H9 (cell line): ENCODE measurements at places on chromosomes 6 and 20. TPM values are rescaled to one million over a fixed set of nuclear protein-coding genes. Genes with fewer than 3 reads are reported as not detected.

Gene CAGE1
- total RNA-seq: 0.28 TPM in 1 of 2 replicates, not detected in the other

DNA sequence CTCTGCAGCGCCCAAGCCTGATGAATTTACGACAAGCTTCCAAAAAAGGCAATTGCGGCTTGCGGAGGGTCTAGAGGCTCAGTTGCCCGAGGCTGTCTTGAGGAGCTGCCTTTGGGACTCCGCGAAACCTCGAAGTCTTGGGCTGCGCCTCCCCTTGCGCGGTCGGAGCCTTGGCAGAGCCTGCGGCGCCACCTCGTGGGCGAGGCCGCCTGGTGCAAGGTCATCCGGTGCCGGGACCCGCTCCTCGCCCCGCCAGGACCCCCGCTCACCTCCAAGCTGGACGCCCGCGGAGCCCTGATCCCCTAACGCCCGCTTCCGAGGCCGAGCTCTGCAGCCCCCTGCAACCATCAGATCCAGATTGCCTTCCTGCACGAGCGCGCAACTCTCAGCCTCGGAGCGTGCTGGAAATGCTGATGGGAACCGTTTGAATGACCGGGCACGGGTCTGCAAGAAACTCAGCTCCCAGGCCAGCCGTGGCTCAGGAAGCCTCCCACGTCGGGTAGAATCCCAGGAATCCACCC lies 14.9 kb upstream of the FAM210B start:
- DNase-seq: peak; percentile 86

Gene BPIFB1
- total RNA-seq: not detected in 2 replicates

DNA sequence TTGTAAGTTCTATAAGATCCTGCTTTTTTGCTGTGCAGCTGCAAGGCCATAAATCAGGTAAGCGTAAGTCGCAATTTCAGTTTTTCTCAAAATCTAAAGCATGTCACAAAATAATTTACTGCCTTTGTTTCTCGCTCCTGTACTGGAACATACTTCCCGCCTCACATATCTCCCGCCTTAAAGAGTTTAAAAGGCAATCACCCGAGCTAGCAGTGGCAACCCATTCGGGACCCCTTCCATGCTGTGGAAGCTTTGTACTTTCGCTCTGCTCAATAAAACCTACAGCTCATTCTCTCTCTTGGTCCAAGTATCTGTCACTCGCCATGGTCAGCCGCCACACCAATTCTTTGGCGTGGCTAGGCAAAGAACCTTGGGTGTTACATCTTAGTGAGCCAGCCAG lies 34.0 kb downstream of the CEP85L start:
- no peak for DNase-seq

Gene HLA-DRB1
- 24.7 and 25.9 TPM in 2 replicates for total RNA-seq

Gene MUCL3
- total RNA-seq: 0.15 and 0.20 TPM in 2 replicates

Gene PDE10A
- 0.31 and 0.44 TPM in 2 replicates for total RNA-seq

GRCh38 chr6:49548613-49549304 lies 1.7 kb upstream of the C6orf141 start:
- DNase-seq: peak; percentile 50

GRCh38 chr6:48069280-48069679 lies 41.7 kb downstream of the PTCHD4 start:
- DNase-seq: peak; percentile 51

Gene C6orf52
- 1.8 and 2.3 TPM in 2 replicates for total RNA-seq

Gene SLC17A4
- total RNA-seq: not detected in 2 replicates

DNA sequence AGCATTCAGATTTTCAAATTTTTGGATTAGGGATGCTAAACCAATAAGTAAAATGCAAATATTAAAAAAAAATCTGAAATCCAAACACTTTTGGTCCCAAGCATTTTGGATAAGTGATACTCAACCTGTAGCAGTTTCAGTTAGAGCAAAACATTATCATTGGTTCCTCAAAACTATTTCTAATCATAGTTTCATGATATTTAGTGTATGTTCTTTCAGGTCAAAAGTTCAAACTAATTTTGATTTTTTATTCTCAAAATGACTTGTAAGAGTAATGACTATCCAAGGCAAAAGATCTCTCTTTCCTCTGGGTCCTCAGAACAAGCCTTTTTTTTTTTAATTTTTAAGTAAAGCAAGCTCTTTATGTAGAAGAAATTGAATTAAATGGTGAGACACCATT lies 64.0 kb upstream of the TFB1M start:
- DNase-seq: no peak

- DNase-seq: peak; percentile 86
Observed at GRCh38 chr6:42547407-42548329, 16.2 kb upstream of the UBR2 start.

DNA sequence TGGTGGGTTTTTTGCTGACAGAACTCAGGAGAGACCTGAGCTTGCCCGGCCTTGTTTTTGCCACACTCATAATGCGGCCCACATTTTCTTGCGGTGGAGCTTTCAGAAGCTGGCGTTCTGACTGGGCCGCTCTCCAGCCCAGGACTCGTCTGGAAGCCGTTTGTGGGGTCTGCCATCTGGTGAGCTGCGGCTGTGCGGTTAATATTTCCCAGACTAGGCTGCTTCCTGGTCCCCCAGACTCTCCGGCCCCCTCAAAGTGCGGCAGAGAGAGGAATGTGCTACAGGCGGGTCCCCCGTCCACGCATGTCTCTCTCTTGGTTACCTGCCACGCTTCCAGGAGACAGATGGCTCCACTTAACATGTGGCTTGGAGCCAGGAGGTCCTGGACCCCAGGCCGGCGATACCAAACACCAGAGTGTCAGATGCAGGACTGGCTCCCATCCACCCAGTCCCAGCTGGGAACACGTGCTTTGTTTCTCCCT lies 128.9 kb upstream of the PMEPA1 start:
- peak; percentile 19 for DNase-seq

DNA sequence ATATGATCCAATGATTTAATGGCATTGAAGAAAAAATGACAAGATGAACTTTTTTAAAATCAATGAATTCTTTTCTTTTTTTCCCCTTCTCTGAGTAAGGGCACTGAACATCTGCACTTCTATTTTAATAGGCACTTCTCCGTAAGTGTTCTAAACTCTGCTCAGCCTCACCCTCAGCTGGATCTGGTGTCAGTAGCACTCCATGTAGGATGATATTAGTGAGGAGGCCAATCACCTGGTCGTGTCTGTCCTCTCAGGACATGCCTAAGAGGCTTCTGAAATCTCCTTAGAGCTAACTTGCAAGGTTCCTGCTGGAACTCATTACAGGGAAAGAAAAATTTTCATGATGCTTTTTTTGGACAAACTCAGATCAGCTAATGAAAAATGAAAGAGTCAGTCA lies 148.6 kb upstream of the MLIP start:
- no peak for DNase-seq

DNA sequence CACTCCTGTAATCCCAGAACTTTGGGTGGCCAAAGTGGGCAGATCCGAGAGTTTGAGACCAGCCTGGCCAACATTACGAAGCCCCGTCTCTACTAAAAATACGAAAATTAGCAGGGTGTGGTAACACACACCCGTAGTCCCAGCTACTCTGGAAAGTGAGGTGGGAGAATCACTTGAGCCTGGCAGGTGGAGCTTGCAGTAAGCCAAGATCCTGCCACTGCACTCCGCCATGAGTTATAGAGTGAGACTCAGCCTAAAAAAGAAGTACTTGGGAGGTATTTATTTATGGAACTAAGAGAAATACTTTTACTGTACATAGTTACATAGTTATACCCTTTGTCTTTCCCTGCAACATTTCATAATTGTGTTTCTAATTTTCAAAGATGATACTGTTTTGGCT lies 67.8 kb downstream of the SMAP1 start:
- no peak for DNase-seq

DNA sequence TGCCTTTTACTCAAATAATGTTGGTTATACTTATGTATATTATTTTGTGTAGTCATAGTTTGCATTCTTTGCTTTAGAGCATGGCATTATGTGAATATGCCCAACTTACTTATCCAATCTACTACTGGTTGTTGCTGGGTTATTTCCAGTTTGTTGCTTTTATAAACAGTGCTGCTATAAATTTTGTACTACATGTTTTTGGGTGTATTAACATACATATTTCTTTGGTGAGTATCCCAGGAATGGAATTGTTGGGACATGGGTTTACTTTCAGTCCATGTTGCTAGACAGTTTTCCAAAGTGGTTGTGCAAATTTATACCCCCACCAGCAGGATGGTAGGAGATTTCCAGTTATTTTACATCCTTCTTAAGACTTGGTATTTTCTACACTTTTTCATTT lies 157.1 kb upstream of the THEMIS start:
- DNase-seq: no peak

Gene PDE7B
- total RNA-seq: not detected in 2 replicates
